ENCODE measurements at places on chromosomes 16 and 17.

DNA sequence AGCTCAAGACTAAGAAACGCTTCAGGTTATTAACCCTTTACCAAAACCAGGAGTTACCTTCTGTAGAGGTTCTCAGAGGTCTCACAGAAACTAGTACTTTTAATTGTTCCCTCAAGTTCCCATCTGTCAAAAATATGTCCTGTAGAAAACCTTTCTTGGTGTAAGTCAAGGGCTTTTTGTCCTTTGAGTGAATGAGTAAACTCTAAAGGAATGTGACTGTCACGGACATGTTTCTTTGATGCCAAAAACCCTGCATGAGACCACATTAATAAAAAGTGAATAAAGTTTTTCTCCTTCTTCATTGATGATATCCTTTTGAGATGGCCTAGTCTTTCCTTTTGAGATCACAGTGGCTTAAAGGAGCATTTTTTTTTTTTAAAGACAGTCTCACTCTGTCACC, 102.9 kb downstream of the NLK start:
- no peak for DNase-seq

DNA sequence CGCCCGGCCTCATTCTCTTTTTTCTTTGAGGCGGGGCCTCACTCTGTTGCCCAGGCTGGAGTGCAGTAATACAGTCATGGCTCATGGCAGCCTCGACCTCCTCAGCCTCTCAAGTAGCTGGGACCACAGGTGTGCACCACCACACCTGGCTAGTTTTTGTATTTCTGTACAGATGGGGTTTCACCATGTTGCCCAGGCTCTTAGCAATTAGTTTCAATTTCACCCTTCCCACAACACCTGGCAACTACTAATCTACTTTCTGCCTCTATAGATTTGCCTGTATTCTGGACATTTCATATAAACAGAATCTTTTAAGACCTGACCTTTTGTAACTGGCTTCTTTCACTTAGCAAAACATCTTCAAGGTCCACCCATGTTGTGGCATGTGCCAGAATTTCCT, 8.0 kb upstream of the NT5M start:
- no peak for DNase-seq

DNA sequence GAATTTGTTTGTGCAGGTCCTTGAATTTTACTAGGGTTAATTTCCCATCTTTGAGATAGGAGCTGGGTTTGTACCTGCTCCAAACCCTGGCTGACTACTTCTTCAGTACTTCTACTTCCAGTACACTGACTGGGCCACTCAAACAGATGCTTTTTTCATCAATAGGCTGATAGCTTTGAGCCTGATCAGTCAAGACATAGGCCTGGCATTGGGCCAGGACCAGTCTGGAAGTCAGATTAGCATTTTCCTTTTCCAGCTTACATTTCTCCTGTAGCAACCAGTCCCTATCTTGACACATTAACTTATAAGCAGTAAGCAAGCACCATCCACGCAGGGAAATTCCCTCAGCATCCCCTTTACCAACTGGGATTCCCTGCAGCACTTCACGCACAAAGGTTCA, 7.5 kb upstream of the TMEM101 start:
- no peak for DNase-seq

DNA sequence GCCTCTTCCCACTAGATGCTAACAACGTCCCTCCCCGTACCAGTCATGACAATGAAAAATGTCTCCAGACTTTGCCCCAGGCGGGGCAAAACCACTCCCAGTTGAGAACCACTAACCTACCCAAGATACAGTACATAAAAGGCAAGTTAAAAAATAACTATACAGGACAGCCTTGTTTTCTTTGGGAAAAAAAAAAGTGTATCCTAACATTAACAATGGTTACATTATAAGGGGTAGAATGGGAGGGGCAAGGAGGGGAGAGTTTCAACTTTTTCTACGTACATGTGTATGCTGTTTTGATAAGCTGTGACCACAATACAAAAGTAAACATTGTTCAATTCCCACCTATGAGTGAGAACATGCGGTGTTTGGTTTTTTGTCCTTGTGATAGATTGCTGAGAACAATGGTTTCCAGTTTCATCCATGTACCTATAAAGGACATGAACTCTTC, 94.9 kb downstream of the TOX3 start:
- no peak for DNase-seq

DNA sequence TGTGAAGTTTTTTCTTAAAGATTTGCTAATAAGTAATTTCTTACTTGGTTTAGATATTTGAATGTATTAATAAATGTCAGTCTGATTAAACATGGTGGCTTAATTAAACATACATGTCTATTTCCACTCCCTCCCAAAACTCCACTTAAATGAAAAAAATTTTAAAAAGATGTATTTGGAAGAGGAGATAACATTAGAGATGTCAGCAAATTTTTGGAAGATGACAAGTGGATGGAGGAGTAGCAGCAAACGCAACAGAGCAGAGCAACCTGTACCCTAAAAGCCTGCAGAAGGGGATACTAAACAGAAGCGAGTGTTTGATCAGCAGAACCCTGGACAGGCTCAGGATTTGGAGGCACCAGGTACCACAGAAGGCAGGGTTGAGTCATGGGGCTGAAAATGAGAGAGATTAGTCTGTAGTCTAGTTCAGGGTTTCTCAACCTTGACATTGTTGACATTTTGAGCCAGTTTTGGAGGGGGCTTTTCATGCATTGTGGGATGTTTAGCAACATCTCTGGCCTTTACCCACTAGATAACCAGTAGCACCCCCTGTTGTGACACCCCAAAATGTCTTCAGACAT, 17.8 kb downstream of the LUC7L3 start:
- no peak for DNase-seq

- DNase-seq, result no peak
Measured at GRCh38 chr17:8069587-8069860, 18.0 kb downstream of the ALOX12B start.

- no peak for DNase-seq
Measured at GRCh38 chr17:1714427-1714979, 4.3 kb upstream of the TLCD2 start.

- DNase-seq, result no peak
Measured at GRCh38 chr17:72590382-72590781, 469.6 kb downstream of the SOX9 start.

- no peak for DNase-seq
Measured at GRCh38 chr17:73401911-73402310, 90.1 kb upstream of the CDC42EP4 start.

DNA sequence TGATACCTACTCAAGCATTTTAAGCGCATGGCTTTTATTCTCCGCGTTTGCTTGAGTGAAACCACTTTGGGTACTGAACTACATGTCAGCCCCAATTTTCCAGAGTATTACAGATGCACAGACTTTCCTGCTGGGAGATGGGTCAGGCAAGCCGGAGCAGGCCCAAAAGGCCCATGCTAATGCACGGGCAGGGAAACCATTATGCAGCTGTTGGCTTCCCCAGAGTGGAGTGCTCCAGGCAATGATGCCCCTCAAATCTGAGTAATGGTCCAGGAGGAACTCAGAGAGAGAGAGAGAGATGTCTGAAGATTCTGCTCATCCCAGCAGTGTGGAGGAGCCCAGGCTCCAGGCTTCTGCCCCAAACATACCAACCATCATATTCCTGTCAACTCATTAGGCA, 80.2 kb downstream of the CDH11 start:
- no peak for DNase-seq

GRCh38 chr16:67707790-67708189, 11.3 kb downstream of the GFOD2 start:
- no peak for DNase-seq

GRCh38 chr17:60743282-60743681, 65.6 kb downstream of the BCAS3 start:
- DNase-seq, result no peak

GRCh38 chr16:24955975-24956731, 59.0 kb downstream of the ARHGAP17 start:
- DNase-seq, result no peak

DNA sequence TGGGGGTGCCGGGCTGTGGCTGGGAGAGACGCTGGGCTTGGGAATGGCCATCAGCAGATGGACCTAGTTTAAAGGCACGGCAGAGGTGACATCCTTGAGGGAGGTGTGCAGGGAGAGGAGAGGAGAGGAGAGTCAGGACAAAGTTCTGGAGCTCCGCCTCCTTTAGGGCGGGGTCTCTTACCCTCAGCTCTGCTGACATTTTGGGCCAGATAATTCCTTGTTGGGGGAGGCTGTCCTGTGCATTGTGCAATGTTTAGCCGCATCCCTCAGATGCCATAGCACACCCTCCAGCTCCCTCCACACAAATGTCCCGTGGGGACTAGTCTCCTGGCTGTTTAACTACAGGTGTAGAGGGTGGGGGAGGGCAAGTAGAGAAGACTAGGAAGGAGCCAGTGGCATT, 48.3 kb downstream of the ARHGAP23 start:
- no peak for DNase-seq

GRCh38 chr17:48244121-48244711, 136.7 kb downstream of the SNX11 start:
- DNase-seq, result no peak

GRCh38 chr17:36870720-36870999, 66.6 kb upstream of the LHX1 start:
- no peak for DNase-seq

DNA sequence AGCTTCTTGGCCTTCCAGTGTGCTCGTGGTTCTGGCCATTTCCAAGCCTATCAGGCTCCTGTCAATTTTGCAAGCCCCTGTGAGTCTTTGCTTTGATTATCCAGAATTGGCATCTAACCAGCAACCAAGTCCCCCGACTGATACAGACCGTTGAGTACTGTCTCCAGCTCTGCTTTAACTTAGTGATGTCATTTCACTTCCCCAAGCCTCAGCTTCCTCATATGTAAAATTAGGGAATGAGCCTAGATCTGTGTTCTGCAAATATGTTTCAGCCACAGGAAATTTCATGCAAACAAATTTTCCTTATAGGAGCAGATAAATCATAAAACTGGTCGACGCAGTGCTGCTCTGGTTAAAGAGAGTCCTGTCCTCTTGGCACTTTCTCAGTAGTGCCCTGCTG, 60.1 kb upstream of the WSB1 start:
- DNase-seq, result no peak

- no peak for DNase-seq
Measured at GRCh38 chr17:79427621-79428539, 183.0 kb downstream of the RBFOX3 start.

DNA sequence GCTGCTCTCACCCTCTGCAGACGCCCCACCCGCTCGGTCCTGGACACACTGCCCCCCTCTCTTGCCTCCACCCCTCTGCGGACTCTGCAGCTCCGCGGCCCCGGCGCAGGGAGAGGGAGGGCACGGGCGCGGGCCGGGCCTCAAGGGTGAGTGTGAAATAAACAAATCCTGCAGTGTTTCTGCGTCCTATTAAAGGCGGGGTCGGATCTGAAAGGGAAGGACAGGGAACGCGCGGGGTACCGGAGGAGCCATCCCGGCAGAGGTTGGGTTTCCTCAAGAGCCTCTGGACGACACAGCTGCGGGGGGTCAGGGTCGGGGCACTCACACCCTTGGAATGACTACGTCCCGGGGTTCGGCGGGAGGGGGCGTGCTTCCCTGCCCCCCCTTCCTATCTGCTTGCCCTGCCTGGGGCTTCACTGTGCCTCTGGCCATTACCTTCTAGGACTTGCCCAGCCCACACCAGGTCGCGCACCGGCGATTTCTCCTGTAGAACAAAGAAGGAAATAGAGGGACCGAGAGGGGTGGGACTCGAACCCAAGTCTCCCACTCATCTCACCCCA, 466 bp upstream of the HSF4 start:
- DNase-seq, result no peak

DNA sequence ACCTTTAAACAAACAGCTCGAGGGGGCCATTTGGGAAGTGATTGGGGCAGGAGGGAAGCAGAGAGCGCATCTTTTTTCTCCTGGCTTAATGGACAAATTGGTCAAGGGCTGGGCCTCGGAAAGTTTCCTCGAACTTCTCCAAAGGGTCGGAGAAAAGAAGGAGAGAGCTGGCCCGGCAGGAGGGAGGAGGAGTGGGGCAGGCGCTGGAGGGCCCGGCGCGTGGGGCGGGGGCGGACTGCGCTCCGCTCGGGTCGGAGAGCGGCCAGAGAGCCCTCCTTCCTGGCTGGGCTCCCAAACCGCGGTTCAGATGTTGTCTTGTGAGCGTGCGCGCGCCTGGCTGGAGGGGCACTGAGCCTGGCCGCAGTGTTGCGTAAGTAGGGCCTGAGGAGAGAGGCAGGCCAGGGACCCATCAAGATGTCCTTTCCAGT, 1.2 kb downstream of the MMP2 start:
- DNase-seq, result no peak
